ENCODE measurements at places on chromosomes 16 and 17.

- DNase-seq, result no peak
Observed at GRCh38 chr16:23771027-23771426, 16.2 kb downstream of the CHP2 start.

DNA sequence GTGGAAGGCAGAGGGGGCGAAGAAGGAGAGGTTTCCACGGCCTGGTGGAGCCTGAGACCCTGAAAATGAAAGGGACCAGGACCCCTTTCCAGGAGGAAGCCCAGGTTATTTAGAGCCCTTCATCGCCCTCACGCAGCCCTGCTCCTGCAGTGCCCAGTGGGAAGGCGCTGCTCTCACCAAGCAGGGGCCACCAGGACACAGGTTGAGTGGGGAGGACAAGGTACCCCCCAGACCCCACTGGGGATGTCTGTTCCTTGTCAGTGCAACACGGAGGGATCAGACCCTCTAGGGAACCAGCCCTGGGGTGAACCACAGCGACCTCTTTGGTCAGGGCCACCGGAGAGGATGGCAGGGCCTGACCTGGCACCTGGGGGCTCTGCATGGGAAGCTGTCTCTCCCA is 163.9 kb downstream of the C16orf95 start:
- no peak for DNase-seq

GRCh38 chr17:32157225-32157624 is 14.9 kb downstream of the RHOT1 start:
- no peak for DNase-seq

DNA sequence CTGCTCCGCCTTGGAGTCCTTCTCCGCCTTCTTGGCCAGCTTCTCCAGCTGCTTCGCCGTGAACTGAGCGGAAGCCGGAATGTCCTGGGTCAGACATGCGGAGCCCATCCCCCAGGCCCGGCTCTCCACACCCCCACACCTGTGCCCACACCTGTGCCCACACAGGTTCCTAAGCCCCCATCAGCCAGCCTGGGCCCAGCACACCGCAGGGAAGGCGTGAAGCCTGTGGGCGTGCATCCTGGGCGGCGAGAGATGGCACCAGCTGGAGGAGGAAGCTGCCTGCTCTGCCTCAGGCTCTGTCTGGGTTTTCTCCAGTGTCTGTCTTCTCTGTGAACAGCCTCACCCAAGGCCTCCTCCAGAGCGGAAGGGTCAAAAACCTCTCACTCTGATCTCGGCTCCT is 5.9 kb downstream of the CHMP1A start:
- DNase-seq, result no peak

DNA sequence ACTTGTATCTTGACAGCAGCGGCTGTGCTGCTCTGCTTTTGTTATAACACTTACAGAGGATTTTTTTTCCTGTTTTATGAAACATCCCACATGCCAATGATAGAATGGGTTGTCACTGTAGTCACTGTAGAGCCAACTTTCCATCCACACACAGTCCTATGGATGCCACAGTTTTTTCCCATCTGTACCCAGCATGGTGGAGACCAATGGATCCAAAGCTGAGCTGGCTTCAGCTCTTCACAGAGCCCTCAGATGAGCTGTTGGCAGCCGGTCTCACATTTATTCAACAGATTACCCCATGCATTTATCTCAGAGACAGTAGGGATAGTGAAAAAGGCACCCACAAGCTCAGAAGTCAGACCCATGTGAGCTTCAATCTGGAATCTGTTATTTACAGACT is 91.4 kb upstream of the CACNG5 start:
- no peak for DNase-seq

DNA sequence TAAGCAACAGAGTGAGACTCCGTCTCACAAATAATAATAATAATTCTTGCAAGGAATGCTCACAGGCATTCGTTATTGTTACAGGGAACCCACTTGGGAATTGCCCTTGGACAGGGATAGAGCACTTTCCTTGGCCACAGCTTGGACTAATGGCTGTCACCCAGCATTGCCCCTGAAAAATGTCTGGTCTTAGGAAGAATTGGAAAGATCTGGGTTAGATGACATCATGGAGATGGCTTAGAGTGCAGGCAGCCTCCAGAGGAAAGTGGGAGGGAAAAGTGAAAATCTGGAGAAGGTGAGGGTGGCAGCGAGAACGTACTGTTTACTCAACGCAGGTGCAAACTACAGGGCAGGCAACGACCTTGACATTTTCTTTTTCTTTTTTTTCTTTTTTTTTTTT is 59.3 kb upstream of the MRTFB start:
- no peak for DNase-seq

DNA sequence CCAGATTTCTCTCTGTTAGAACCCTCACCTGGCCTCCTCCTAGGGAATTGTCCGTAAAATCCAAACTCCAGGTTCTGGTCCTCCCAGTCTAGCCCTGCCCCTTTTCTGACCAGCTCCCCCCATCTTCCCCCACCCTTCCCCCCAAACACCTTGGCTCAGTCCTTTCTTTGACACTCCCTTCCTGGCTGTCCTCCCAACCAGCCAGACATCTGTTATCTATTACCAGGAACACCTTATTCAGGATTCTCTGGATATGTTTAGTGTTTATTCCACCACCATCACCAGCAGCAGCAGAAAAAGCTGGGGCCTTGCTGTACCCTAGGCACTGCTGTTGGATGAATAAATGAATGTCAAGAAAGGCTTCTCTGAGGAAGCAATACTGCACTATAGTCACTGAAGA is 4.0 kb upstream of the CMTM3 start:
- DNase-seq, result no peak

- DNase-seq, result no peak
Observed at GRCh38 chr17:56111706-56112485, 41.4 kb upstream of the ANKFN1 start.

DNA sequence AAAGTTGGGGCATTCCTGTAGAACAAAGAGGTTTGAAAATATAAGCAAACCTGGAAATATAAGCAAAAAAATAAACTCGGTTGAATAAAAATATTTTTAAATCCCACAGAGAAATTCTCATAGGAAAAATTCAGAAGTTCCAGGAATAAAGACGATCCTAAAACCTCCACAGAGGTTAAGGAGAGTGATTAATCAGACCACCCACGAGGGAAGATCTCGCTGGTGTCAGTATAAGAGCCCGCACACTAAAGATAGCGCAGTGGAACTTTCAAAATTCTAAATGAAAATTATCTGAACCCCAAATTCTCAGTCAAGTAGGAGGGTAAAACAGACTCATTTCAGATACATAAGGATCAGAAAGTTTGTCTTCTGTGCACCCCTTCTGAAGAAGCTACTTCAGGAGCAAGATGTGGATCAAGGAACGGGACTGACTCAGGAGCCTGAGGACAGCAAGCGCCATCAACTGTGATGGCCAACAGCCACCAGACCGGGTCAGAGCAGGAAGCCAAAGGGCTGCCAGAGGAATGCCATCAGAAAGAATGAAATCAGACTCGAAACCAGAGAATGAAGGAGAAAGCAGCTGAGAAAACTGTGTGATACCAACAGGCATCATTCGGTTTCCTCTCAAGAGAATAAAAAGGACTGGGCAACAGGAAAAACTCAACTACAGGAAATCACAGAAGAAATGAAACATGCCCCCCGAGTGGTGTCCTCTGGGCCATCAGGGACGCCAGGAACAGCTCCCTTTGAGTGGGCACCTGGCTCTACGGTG is 66.9 kb downstream of the CYTH1 start:
- no peak for DNase-seq

GRCh38 chr17:8818654-8819330 is 19.6 kb upstream of the MFSD6L start:
- DNase-seq, result no peak

GRCh38 chr16:563072-563644 is 3.0 kb downstream of the PRR35 start:
- no peak for DNase-seq

GRCh38 chr16:17160920-17161431 is 309.8 kb downstream of the XYLT1 start:
- DNase-seq, result peak; percentile 34

GRCh38 chr16:20849589-20850390 is 43.5 kb downstream of the REXO5 start:
- peak; percentile 41 for DNase-seq

GRCh38 chr16:78804058-78804735 is 704.7 kb downstream of the WWOX start:
- DNase-seq, result no peak

- no peak for DNase-seq
Observed at GRCh38 chr17:7850701-7851437, 4.0 kb upstream of the TMEM88 start.

DNA sequence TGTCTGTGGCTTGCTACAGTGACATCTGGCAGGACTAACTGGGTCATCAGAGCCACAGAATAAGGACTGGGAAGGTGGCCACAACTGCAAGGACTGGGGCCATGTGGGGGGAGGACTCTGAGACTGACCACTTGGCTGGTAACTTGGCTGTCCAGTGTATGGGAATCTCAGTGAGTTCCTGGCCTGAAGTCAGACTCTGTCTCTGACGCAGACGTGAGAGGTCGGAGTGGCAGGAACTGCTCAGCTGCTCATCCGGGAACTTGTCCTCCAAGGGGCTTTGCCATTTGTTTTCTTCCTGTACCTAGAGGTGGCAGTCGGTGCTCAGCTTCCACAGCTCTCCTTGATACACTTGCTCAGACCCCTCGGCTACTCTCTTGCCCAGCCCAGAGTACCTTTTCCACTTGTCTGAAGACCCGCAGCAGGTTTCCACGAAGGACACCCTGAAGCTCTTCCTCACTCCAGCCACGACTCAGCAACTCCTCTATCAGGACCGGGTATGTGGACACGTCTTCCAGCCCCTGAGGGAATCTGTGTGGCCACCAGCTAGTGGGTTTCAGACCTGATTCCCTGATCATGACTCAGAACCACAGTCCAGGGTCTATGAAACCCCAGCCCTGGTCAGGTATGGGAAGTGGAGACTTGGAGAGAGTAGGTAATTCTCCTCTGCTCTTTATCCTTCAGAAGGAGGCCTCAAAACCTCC is 7.3 kb upstream of the DPEP3 start:
- no peak for DNase-seq
